ENCODE measurements at places on chromosomes 13 and 19.

DNA sequence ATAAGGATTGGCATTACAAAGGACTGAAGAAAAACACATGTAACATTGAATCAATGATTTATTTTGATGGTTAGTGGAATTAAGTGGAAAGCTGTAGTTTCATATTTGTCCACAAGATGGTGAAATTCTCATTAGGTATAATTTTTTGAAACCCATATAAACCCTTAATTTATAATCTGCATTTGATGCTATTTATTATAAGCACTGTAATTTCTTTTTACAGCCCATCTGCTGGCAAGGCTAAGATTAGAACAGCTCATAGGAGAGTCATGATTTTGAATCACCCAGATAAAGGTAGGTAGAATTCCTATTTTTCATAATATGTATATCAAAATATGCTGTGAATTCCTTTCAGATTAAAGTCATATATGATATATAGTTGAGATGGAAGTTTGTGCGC lies 62.2 kb downstream of the DNAJC15 start:
- peak; percentile 64 for DNase-seq

DNA sequence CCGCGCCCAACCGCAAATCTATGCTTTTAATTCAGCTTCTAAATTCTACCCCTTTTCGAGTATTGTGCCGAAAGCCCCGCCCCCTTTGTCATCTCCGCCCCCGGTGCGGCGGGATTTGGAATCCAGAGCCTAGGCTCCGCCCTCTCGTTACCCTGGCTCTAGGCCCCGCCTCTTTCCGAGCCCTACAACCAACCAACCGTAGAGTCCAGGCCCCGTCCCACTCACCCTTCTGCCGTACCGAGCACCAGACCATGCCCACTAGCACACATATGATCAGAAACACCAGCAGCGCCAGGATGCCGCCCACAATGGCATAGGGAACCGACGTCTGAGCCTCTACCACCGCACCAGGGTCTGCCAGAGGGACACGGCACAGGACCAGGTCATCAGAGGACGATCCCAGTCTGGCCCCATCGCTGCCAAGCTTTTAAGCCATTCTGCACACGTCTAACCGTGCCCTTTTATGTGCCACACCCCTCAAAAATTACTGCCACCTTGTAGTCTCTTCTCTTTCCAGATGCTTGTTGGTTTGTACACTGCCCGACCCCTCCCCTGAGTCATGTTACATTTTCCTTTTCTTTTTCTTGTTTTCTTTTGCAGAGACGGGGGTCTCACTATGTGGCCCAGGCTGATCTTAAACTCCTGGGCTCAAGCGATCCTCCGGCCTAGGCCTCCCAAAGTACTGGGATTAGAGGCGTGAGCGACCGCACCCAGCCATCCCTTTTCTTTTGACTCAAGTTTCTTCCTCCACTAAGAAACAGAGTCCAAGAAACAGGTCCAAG lies 4.7 kb upstream of the ZNF428 start:
- DNase-seq = no peak

DNA sequence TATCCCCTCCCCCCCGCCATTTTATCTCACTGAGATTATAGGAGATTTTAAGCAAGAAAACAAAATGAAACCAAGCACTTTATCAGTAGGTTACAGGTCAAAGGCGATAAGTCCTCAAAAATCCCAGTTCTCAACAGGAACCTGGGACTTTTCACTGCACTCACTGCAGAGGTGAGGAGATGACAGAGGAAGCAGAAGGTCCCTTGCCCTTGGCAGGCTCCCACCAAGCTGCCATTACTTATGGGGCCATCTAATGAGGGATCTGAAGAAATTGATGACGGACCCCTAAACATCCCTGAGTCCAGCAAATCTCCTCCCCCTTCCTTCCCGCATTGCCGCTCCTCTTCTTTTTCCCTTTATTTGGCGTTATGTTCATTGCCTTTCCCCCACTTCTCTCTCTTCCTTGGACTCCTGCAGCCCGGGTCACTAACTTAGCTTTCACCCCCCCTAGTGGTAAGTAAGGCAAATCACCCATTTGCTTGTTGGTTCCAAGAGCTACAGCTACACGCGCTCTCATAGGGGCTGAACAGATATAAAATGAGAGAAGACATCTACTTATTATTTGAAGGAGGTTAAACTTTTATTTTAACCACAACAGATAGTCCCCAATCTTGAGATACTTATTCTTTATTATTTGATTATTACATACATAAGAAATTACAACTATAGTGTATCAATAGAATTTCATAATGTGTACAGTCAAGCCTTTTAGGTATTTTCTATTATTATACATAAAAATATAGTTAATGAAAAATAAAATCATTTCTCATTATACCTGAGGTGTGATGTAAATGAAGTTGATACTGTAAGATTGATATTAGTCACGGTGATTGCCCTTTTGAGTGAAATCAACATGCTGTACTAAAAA lies 52.0 kb upstream of the ARGLU1 start:
- peak; percentile 40 for DNase-seq

- no peak for DNase-seq
Observed at GRCh38 chr13:110907951-110908898, 6.6 kb downstream of the ANKRD10 start.

DNA sequence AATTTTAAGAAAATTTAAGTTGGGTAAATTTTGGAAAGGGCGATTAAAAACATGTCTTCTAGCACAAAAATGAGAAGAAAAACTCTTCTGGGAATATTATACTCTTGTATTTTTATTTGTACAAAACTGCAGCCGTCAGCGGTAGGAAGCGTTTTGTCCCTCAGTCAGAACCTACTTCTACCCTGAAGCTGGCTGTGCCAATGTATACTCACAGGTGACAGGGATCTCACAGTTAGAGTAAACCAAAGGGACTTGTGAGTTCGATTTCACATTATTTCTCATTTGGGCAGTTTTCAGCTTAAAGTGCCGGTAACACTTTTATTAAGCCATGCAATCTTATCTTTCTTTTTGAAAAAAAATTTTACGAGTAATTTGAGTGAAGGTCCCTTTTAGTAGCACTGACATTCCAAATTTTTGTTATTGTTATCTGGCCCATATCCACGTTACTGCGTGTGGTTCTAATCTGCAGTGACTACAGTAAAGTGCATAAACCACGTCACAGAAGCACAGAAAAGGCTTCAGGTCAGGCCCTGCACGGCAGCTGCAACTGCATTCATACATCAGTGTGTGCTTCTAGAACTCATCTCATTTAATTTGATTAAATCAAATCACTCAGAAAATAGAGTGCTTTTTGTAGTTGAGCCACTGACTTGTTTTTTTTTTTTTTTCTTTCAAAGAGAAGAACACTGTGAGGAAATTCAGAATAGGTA lies 387.3 kb downstream of the LIG4 start:
- DNase-seq = no peak

DNA sequence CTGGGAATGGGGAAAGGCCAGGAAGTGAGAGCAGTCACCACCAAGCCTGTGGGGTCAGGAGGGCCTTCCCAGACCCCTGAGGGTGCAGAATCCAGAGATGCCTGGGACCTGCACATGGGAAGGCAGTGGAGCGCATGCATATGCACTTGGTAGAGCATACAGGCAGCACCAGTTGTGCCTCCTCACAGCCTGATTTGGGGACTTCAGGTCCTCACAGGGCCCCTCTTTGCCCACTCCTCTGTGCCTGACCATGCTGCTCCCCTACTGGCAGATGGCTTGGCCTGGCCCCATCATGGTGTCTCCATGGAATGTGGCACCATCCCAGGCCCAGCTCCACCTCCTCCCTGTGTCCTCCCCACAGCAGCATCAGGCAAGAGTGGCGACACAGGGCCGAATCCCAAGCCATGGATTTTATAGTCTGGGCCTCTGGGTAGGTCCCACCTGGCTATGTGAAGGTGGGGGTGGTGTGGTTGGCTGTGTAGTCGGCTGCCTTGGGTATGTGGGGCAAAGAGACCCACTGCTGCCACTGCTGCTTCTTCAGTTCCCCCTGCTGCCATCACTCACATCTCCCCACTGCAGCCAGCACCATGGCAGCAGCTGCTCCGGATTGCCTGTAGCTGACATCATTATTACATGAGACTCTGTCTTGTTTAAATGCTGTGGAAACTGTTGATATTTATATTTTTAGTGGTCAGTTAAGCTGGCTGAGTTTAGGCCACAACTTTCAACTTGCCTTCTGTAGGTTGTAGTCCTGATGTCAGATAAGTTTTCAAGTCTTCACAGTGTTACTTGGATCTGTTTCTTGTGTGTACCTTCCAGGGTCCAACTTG lies 247.0 kb downstream of the GPC6 start:
- no peak for DNase-seq

DNA sequence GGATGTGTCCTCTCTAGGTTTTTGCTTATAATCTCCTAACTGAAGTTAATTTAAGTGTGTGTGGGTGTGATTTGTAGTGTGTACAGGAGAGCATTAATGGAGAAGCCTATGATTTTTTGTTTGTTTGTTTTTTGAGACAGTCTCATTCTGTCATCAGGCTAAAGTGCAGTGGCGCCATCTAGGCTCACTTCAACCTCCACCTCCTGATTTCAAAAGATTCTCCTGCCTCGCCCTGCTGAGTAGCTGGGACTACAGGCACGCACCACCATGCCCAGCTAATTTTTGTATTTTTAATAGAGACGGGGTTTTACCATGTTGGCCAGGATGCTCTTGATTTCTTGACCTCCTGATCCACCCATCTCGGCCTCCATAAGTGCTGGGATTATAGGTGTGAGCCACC lies 20.6 kb downstream of the ZNF701 start:
- no peak for DNase-seq

GRCh38 chr19:55704494-55705245 lies 29.6 kb downstream of the EPN1 start:
- DNase-seq = no peak

- DNase-seq = no peak
Observed at GRCh38 chr13:78047151-78047550, 128.5 kb upstream of the EDNRB start.

GRCh38 chr19:3372413-3372812 lies 6.0 kb downstream of the NFIC start:
- no peak for DNase-seq
